ENCODE measurements at places on chromosomes 2 and 18.

- DNase-seq: no peak
Observed at GRCh38 chr18:3411854-3412268, 38.1 kb upstream of the TGIF1 start.

- DNase-seq: no peak
Observed at GRCh38 chr18:7723558-7723957, 156.4 kb downstream of the PTPRM start.

- no peak for DNase-seq
Observed at GRCh38 chr2:118974103-118974993, 32.4 kb downstream of the MARCO start.

DNA sequence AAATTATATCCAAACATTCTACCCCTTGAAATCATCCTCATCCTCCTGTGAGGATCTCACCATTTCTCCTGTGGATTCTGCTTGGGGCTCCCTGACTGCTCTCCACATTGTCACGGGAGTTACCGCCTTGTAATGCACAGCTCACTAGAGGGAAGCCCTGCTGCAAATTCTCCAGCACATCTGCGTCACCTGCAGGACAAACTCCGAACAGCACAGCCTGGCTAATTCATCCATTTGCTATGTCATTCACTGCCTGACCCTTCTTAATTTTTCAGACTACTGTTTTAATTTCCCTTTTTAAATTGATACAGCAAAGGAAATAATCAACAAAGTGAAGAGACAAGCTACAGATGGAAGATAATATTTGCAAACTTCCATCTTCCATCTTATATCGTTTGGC, 627.4 kb downstream of the FBXO15 start:
- no peak for DNase-seq

- DNase-seq: no peak
Observed at GRCh38 chr2:192465141-192465540, 270.4 kb upstream of the TMEFF2 start.

- DNase-seq: no peak
Observed at GRCh38 chr2:206740800-206741199, 22.6 kb upstream of the DYTN start.

GRCh38 chr18:48932822-48933510, 17.8 kb downstream of the SMAD7 start:
- no peak for DNase-seq

- DNase-seq: no peak
Observed at GRCh38 chr2:238929242-238930081, 81.6 kb downstream of the TWIST2 start.

GRCh38 chr2:227095346-227095745, 68.7 kb downstream of the COL4A4 start:
- no peak for DNase-seq

GRCh38 chr2:230678451-230678850, 34.2 kb upstream of the CAB39 start:
- no peak for DNase-seq

GRCh38 chr2:239674981-239675825, 274.4 kb upstream of the HDAC4 start:
- DNase-seq: no peak

DNA sequence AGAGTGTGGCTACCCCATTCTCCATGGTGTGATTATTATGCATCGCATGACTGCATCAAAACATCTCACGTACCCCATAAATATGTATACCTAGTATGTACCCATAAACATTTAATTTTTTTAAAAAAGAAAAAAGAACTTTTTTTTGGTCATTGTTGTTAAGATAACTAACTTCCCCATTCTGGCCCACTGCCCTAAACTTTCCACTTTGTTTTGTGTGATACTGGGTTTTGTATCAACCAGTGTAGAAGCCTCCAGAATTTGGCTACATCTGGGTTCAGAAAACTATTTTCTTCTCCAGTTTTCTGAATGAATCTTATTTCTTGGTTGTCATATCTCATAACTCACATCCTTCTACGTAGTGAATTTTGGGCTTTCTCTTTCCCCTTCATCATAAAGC, 62.3 kb upstream of the NABP1 start:
- DNase-seq: no peak

DNA sequence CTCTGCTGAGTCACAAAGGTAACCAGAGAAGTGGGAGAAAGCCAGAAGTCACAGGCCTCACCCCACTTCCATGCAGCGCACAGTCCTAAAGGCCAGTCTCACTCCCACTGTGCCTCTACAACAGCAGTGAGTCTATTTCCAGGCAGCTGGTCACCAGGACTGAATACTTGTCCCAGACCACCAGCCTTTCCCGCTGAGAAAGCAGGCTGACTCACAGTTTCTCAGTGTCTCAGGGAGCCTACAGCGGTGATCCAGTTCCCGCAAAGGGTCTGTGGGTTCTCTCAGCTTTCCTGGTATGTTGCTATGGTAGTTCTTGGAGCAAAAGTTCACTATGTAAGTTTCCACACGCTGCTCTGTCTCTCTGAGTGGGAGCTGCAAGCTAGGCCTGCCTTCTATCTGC, 622.5 kb downstream of the RNF144A start:
- DNase-seq: no peak

- no peak for DNase-seq
Observed at GRCh38 chr2:236783417-236784020, 213.9 kb downstream of the ACKR3 start.

DNA sequence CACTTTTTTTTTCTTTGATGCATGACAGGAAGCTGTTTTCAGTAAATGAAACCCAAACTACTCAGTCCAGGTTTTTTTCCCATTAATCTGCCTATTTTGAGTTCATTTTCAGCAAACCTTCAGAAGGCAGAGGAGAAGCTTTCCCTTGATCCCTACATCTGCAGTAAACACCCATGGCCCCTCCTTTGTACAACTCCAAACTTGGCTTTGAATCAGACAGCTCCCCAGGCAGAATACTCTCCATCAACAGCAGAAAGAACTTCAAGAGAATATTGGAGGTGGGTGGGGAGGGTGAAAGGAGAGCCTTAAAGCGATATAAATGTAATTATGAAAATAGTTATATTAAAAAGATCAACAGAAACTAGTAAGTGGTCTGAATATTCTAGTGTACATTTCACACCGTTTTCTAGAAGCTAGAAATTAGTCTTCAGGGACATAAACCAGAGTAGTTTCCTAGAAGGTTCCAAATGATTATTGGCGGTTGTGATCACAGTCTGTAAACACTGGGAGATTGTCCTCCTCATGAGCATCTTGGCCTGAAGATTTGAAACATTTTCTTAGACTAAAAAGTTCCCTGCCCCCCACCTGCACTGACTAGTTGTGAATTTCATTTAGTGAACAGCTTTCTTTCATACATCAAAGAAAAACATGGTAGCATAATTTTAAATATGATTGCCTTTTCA, 75.1 kb upstream of the STK39 start:
- DNase-seq: no peak

GRCh38 chr2:127597046-127597983, 48.6 kb upstream of the GPR17 start:
- DNase-seq: no peak

- DNase-seq: no peak
Observed at GRCh38 chr2:67883316-67884087, 179.3 kb downstream of the C1D start.

DNA sequence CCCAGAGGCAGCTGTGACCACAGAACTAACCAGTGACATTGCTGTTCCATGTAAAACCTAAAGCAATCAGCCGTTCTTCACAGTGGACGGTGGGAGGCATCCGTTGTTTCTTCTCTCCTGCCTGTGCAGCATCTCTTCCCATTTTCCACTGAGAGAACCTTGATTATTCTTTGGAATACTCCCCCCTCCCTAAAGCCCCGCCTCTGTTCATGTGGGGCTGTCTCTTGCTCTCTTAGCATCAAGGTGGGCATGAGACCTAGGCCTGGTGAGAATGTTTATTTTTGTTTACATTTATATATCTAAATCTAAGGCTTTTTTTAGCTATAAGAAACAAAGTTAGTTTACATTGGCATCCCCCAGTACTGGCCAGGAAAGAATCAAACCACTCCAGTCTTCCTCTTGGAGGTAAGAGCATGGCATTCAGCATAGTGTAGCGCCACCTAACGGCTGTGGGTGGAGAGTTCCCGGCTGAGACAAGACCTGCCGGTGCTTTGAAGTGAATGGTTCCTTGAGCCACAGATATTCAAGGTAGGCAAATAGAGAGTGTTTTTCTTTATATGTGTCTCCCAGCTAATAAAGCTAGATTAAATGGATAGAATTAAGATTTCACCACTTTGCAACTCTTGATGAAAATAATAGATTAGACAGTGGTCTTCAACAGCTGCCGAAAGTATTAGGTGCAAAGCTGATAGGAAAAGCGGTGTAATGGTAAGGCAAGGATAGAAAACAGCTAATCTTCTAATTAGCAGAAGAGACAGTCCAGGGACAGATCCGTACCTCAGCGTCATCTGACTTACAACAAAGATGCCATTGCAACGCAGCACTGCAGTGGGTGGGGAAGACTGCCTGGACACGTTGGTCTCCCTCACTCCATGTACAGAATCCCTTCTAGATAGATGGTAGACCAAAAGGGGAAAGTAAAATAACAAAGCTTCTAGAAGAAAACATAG, 219.6 kb upstream of the RAB12 start:
- DNase-seq: peak; percentile 45

DNA sequence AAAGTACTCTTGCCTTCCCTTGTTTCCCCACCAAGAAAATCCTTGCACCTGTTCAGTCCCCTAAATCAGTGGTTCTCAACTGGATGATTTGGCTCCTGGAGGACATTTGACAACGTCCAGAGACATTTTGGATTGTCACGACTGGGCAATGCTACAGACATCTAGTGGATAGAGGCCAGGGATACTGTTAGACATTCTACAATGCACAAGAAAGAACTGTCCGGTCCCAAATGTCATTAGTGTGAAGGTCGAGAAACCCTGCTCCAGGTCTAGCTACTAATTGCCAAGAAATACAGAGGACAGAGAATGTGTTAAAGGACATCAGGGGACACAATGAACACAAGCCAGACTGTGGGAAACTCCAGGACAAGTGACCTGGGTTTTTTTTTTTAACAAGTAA, 60.0 kb downstream of the LRP2 start:
- DNase-seq: no peak

GRCh38 chr2:138948070-138948539, 167.9 kb upstream of the NXPH2 start:
- no peak for DNase-seq

- DNase-seq: no peak
Observed at GRCh38 chr18:35369126-35369525, 8.0 kb downstream of the ZNF396 start.

- no peak for DNase-seq
Observed at GRCh38 chr18:52596748-52597435, 256.9 kb downstream of the DCC start.

- no peak for DNase-seq
Observed at GRCh38 chr2:170929686-170930050, 615 bp downstream of the GORASP2 start.

- DNase-seq: no peak
Observed at GRCh38 chr2:234986390-234986789, 34.6 kb downstream of the SH3BP4 start.

DNA sequence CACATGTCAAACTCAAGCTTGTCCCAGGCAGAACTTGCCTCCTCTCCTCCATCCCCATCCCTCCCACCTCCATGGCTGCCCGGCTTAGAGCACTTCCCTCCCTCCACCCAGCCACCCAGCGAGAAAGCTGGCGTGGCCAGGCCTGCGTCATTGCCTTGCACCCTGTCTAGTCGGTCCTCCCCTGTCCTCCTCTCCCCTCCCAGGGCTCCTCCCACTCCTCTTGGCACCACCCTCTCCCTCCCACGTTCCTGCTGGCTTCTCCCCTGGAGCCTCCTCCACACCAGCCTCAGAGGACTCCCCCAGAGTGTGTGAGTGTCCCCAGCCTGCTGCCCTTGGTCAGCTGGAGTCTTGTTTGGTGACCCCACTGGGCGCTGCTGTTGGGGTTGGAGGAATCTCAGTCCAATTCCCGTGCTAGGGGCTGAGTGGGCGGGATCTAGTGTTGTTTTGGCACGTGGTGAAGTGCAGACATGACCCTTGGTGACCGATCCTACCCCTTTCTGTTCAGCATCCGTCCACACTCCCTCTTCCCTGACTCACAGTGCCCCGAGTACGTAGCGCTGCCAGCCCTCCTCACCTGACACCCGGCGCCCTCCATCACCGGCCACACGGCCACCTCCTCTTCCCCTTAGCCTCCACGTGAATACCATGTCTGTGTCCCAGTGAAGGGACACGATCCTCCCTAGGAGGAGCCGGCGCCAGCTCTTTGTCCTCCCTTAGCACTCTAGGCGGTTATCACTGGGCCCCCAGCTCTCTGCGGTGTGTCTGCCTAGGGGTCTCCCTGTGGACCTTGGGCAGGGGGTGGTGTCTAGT, 41.4 kb downstream of the ATP6V1C2 start:
- DNase-seq: no peak

DNA sequence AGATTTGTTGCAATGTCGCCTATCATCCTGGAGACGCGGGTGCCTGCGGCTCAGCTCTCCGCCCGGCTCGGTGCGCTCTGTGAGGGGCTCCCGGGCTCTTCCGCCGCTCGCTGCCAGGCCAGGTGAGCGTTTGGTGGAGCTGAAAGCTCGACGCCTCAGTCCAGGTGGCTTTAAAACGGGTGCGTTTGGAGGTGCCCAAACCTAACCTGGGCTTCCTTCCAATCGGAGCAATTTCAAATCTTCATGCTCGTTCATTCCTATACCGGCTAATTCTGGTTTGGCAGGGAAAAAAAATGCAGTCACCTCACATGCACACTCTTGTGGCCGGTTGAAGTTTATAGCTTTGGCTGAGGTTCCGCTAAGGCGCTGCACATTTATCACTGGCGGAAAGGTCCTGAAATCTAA, at the start of gene SLC16A14:
Gene SLC16A14, minus strand, starts transcription at position 274 of the 405 bp plus-strand sequence. CDS start 9,572 bp downstream, outside the sequence.
- no peak for DNase-seq

GRCh38 chr18:11279461-11279860, 130.1 kb upstream of the PIEZO2 start:
- no peak for DNase-seq

- no peak for DNase-seq
Observed at GRCh38 chr18:27004056-27004829, 138.7 kb upstream of the AQP4 start.

GRCh38 chr18:24068945-24069693, 54.6 kb downstream of the TTC39C start:
- no peak for DNase-seq

GRCh38 chr2:127124426-127124825, 17.5 kb upstream of the BIN1 start:
- no peak for DNase-seq

DNA sequence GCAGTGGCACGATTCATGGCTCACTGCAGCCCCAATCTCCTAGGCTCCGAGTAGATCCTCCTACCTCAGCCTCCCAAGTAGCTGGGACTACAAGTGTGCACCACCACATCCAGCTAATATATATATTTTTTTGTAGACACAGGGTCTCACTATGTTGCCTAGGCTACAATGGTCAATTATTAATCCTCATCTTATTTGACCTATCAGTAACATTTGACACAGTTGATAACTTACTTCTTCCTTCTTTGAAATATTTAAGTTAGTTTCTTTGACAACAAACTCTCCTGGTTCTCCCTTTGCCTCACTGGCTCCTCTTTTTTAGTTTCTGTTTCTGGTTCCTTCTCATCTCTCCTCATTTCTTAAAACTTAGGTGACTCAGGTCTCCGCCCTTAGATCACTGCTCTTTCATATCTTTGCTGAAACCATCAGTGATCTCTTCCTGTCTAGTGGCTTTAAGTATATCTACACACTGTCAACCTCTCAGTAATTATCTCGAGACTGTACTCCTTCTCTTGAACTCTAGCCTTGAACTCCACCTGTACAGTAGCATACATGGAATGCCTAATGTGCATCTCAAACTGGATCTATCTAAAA, 11.5 kb downstream of the PGAP1 start:
- DNase-seq: no peak

- peak; percentile 54 for DNase-seq
Observed at GRCh38 chr2:85886590-85886989, 2.2 kb downstream of the ST3GAL5 start.
